H7 (cell line): ENCODE measurements at places on chromosomes 7 and 10.

GRCh38 chr10:124069341-124070264, 23.8 kb downstream of the CHST15 start:
- DNase-seq, result no peak

DNA sequence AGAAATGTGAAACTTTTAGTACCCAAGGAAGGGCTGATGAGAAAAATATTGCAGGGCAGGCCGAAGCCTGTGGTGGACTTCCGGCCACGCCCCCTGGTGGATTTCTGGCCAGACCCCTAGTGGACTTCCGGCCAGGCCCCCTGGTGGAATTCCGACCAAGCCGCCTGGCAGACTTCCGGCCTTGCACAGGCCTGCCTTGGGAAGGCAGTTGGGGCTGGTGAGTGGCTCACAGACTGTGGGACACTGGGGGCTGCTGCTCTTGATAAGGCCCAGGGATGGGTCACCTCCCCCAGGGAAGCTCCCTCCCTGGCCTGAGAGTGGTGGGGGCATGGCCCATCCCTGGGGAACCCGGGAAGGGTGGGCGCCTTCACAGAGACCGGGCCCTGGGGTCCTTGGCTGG, 116.4 kb upstream of the MKI67 start:
- peak; percentile 73 for DNase-seq

- no peak for DNase-seq
These were observed 187.8 kb downstream of the ETV1 start for GRCh38 chr7:13801669-13802068.

DNA sequence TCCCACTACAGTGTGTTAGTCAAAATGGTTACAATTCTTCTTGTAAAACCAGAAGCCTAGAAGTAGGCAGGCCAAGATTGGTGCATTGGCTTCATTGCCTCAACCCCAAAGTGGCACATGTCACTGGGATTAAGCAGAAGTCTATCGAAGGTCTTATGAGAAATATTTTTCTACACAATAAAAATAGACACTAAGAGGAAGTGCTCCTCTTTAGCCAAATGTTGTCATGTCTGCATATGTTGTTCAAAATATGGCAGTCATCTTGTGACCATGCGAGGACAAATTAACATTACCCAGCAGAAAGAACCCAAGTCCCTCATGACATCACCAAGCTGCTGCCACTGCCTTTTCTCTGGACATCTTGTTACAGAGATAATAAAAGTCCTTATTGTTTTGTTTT, 6.3 kb upstream of the NSMCE4A start:
- DNase-seq, result no peak

DNA sequence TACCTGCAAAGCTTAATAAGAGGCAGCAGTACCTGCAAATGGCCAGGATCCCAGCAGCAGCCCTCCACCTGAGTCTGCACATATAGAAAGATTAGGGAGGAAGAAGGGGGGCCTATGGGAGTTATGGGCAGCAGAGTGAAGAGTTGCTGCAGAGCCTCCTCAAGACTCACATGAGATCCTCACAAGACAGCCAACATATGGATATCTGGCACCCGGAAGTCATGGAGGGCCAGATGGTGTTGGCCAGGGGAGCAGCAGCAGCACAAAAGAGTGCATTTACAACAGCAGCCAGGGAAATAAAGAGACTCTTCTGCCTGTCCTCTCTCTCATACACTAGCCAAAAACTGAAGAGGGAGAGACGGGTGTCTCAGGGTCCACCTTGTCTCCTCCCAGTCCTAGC, 4.0 kb upstream of the TAS2R40 start:
- DNase-seq, result no peak

GRCh38 chr10:43128958-43129706, 9.1 kb upstream of the CSGALNACT2 start:
- DNase-seq, result peak; percentile 37

DNA sequence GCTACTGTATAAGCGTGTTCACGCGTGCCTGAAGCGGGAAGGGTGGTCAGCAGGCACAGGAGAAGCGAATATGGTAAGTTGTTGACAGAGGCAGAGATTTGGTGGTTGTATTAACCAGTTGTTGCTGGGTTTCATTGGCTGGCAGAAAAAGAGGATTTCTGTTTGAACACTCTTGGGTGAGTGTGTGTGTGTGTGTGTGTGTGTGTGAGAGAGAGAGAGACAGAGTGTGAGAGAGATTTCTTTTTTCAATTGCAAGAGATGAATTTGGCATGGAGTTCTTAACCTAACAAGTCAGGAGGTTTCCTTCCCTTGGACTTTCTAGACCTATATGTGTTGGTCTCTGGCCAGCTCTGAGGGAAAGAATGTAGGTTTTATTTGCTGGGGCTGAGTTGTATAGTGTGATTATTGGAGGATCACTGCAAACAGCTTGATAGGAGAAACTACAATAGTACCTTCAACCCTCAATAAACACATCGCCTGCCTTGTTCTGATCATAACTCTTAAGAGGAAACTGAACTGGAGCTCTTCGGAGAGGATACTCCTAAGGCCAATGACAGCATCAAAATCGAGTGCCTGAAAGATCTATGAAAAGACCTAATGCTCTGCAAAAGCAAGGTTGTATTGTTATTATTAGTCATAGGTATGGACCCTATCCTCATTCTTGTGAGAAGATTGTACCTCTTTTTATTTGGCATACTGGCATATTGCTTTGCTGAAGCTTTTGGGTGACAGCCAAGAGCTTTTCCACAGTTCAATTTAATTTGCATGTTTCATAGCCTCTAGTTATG, 1.2 kb downstream of the MCU start:
- no peak for DNase-seq

DNA sequence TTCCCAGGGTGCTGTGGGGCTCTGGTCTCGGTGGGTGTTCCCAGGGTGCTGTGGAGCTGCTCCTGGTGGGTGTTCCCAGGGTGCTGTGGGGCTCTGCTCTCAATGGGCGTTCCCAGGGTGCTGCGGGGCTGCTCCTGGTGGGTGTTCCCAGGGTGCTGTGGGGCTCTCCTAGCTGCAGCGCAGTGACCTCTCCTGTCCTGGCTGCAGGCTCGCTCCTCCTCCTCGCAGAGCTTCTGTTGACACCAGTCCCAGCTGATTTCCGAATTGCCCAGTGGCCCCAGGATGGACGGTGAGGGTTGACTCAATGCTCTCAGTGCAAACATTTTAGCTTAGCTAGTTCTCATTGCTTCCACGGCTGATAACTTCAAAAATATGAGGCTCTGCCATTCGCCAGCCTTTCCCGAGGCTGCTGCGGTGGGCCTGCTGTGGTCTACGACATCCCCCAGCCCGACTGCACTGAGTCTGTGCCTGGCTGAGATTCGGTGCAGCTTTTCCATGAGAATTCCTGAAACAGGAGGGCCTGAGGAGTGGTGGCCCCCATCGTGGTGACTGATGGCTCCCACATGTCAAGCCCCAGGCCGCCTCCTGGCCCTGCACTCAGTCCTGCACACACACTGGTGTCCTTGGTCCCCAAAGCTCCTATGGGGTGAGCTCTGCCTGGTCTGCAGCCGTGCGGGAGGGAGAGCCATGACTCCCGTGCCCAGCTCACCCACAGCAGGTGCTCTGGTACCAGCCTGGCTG, 58.3 kb upstream of the NKX6-2 start:
- DNase-seq, result peak; percentile 40

DNA sequence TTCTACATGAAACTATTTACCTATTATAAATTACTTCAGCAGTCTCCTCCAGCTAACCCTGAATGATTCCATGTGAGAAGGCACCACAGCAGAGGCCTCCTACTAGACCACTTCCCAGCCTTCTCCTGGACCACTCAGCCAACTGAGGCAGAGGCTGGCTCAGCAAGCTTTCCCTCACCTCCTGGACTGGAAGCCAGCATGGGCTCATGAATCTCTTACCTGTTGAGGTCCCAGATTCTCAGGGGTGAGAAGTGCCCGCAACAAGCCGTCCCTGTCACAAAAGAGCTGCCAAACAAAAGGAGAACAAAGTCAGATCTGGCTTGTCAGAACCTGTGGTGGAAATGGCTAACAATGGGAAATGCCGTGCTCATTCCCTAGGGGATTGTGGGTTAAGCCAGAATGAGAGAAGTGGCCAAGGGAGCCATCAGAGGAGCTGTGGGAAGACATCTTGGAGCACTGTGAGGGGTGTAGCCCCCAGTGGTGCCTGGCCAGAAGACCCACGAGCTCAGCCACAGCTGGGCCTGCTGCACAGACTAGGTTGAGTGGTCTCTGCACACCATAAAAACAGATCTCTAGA, 36.5 kb downstream of the DPCD start:
- DNase-seq, result no peak

DNA sequence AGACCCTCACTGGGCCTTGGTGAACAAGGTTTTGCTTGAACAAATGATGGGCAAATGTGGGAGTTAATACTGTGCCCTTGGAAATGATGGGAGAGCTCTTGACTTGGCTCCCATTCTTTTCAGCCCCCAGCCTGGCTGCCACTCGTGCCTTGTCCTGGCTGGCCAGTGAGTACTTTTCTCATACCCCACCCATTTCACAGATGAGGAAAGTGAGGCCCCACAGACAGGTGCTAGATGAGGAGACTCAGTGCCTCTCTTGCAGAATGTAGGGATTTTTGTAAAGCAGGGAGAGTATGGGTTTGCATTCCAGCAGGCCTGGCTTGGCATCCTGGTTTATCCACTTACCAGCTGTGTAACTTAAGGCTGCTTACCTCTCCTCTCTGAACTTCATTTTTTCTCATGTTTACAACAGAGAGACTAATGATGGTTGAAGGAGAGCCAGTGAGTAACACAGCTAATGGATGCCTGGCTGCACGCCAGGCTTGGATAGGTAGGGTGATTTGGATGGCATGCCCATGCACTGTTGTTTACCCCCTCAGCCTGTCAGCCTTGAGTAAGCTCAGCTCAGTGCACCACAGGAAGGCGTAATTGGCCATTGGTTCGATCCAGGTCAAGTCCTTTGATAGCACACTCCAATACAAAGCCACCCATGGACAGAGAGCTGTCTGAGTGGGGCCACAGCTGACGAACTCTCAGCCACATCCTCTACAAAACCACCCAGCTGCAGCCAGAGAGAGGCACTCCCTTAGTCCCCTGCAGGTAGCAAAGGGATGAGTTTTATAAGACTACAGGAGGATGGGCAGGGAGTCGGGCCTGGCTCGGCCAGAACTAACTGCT, 436.8 kb downstream of the RPS24 start:
- no peak for DNase-seq

GRCh38 chr10:75688506-75689300, 257.3 kb downstream of the LRMDA start:
- DNase-seq, result no peak

GRCh38 chr7:77293046-77293445, 93.4 kb upstream of the FGL2 start:
- DNase-seq, result no peak

DNA sequence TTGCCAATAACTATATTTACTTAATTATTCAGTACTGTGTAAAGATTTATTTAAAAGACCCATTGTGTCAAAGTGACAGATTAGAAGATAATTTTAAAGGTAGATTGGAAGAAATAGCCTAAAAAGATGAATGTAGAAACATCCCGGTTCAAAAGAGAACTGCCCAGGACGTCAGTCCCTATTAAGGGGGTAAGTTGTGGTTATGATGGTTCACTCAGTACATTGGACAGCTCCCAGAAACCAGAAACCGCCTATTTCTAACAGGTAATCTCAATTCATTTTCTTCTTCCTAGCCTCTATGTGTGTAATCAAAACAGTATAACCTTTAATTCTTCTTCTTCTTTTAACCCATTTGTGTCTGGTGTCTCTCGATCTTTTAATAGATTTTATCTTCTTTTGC, 1.5 kb upstream of the FERD3L start:
- DNase-seq, result peak; percentile 50

- DNase-seq, result peak; percentile 43
These were observed 21.0 kb downstream of the LRRC17 start for GRCh38 chr7:102933763-102934162.

- no peak for DNase-seq
These were observed 14.6 kb upstream of the PWWP2B start for GRCh38 chr10:132382231-132382922.

DNA sequence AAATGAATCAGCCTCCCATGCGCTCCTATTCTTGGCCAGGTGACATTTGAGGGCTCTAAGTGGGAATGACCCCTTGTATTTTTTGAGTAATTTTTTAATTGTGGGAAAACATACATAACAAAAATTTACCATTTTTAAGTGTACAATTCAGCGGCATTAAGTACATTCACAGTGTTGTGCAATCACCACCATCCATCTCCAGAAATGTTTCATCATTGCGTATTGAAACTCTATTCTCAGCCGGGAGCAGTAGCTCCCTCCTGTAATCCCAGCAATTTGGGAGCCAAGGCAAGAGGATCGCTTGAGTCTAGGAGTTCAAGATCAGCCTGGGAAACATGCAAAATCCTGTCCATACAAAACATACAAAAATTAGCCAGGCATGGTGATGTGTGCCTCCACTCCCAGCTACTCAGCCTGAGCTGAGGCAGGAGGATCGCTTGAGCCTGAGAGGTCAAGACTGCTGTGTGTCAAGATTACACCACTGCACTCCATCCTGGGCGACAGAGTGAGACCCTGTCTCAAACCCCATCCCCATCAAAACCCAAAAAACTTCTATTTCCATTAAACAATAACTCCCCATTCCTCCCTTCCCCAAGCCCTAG, 2.5 kb downstream of the ANTXRL start:
- no peak for DNase-seq

GRCh38 chr10:119357412-119358151, 150.2 kb downstream of the GRK5 start:
- DNase-seq, result no peak

DNA sequence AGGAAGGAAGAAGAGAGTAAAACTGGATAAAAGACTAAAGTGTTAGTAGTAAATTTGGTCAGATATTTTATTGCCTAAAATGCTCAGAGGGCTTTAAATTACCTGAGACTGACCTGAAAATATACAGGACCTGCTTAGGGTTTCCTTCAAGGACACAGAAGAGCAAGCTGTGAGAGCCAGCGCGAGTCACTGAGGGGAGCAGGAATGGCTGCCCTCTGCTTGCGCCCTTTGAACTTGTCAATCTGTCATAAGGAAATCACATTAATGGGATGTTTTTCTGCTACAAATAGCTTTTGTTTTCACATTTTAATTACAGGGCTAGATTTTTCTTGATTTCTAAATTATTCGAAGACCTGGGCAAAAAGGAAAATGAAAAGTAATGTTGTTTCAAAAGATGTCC, 26.9 kb downstream of the DNAJB9 start:
- no peak for DNase-seq

- peak; percentile 92 for DNase-seq
These were observed 16.5 kb downstream of the AIFM2 start for GRCh38 chr10:70115948-70116682.

GRCh38 chr7:87057210-87057609, 2.2 kb downstream of the ELAPOR2 start:
- no peak for DNase-seq

DNA sequence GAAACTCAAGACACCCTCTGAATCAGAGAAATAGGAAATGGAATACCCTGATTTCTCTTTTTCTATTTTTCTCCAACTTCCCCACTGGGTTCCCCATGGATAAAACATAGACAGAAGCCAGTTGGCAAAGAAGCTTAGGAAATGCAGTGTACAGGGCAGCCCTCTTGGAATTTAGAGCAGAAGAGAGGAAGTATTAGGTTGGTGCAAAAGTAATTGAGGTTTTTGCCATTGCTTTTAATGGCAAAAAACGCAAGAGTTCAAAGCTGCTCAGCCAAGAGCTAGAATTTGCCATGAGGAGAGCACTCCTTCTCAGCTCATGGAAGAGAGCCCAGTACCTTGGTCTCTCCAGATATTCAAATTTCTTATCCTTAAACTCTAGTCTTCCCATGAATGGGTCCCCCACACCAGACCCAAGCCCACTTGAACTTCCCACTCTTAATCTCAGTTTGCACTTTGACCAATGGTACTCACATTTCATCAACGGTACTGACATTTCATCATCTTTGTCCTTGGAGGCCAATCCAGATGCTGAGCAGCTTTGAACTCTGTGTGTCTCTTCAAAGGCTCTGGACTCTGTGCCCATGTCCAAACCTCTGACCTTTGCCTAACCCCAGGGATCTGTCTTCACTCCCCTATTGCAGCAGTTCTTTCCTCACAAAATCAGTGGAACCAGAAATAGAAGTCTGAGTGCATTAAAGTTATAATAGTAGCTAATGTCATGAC, 73.2 kb upstream of the PPP1R3C start:
- no peak for DNase-seq
